ENCODE measurements at places on chromosomes 1 and 21.

- DNase-seq: no peak
Observed at GRCh38 chr21:36713746-36714145, 14.8 kb downstream of the SIM2 start.

DNA sequence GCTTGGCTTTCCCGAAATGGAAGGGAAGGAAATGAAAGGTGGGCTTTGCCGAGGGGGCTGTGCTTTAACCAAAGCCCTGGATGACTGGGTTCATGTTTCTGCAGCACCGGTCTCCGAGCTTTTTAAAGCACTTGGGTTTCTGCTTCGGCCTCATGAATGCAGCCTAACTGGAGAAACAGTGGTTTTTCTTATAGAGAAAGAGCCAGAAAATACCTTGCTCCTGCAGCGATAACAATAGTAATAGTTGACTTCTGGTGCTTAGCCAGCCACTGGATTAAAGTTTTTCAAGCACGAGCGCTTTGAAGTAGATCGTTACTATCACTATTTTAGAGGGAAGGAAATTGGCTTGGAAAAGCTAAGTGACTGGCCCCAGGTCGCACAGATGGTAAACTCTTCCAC, 500 bp upstream of the DOCK7 start:
- DNase-seq: no peak

DNA sequence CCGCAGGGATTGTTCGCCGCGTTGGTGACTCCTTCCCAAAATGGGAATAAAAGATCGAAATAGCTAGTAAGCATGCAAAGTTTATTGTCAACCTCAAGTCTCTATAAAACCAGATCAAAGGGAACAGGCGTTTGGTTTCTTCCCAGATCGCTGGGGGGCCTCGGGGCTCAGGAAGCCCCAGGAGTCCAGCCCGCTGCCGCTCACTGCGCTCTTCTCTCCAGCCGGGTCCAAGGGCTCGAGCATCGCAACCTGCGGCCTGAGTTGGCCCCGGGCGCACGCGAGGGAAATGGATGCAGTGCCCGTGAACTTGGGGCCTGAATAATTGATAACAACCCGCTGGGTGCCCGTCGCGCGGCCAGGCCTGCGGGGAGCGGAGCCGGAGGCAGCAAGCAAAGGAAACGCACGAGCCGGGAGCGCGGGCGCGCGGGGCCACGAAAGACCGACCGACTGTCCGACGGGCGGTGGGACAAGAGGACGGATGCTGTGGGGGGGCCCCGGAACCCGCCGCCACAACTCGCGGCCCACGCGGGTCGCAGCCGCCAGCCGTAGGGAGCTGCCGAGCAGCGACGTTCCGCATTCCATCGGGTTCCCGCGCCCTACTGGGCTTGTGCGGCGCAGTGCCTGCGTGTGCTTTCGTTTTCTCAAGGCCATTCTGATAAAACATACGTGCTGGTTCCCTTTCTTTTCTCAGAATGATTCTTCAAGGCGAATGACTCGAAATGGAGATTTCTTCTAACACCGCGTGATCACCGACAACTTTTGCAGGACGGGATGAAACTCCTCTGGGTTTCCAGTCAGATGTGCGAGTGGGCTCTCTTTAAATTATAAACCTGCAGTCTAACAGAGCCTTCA, 14.0 kb upstream of the ALX3 start:
- no peak for DNase-seq

DNA sequence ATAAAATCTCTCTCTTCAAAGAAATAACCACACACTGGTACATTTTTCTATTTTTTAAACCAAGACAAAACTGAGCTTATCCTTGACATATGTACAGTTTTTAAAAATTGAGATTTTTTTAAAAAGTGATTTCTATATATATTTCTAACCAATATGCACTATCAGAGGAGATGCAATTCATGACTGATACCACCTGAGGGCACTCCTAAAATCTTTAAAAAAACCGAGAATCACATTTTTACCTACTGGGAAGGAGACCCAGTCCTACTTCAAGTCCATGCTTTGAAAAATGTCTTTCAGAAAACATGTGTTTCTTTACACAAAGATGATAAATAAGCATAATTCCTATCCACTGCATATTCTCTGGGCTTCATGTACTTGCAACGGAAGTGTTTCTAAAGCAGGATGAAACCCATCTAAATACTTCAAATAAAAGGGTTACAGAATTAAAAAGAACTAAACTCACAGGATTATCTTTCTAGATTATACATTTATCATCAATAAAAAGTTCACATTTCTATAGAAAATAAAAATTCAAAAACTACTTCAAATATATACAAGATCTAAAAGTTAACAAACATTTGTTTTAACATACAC, 98.6 kb downstream of the ENAH start:
- no peak for DNase-seq

- peak; percentile 61 for DNase-seq
Observed at GRCh38 chr1:89821322-89822108, 683 bp downstream of the LRRC8D start.

GRCh38 chr1:80989455-80989854, 811.3 kb upstream of the ADGRL2 start:
- no peak for DNase-seq

DNA sequence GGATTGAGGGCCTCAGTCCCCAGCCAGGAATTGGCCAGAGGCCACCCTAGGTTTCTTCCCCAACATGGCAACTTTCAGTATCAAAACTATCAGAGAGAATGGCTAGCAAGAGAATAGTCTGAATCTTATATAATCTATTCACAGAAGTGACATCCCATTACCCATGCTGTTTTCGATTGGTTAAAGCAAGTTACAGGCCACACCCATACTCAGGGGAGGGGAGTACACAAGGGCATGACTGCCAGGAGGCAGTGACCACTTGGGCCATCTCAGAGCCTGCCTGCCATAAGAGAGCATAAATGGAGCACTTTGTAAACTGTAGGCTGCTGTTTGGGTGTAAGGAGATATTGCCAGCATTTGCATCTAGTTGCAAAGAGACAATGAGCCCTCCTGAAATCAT, 65.4 kb downstream of the FAM163A start:
- no peak for DNase-seq
